Fibroblast of skin of abdomen (primary cell): ENCODE measurements at places on chromosomes 5 and 9.

GRCh38 chr9:6978591-6978990 is 220.8 kb downstream of the KDM4C start:
- no peak for DNase-seq

GRCh38 chr5:83270311-83270710 is 193.0 kb downstream of the XRCC4 start:
- no peak for DNase-seq

- no peak for DNase-seq
Measured at GRCh38 chr5:117719413-117719812, 1144.8 kb upstream of the SEMA6A start.

- DNase-seq: no peak
Measured at GRCh38 chr5:135340568-135340967, 58.5 kb downstream of the MACROH2A1 start.

DNA sequence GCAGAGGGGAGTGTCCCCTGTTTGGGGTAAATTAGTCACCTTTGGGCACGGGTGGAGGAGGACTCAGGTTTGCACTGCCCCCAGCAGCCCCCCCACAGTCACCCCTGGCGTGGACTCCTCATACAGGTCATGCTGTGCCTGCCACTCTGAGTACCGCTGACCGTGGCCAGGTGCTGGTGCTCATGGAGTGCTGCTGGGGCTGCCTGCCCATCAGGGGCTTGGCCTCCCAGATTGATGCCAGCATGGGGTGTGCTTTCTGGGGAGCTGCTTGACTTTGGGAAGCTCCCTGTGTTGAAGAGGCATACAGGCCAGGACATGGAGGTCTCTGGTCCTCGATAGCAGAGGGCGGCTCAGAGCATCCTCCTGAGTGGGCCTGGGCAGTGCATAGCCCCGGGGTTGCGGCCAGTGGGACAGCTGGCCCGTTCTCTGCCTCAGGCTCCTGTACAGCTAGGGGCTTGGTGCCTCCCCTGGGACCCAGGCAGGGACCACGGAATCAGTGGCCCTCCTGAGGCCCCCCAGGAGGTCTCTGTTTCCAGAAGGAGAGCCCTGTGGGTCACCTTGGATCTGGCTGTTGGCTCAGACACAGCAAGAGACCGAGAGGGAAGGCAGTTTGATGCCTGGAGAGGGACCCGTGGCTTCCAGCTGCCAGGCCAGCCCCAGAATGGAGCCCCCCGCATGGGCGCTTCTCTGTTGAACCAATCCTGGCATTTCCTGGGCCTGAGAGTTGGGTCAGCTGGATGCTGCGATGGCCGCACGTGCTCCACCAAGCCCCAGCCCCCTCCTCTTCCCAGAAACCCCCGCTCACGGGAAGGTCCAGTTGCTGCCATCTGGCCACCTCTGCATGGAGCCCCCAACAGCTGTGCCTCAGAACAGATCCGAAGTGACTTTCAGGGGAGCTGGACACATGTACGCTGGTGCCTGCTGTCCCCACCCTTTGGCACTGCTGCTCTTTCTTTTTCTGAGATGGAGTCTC is 6.1 kb upstream of the AJM1 start:
- no peak for DNase-seq

DNA sequence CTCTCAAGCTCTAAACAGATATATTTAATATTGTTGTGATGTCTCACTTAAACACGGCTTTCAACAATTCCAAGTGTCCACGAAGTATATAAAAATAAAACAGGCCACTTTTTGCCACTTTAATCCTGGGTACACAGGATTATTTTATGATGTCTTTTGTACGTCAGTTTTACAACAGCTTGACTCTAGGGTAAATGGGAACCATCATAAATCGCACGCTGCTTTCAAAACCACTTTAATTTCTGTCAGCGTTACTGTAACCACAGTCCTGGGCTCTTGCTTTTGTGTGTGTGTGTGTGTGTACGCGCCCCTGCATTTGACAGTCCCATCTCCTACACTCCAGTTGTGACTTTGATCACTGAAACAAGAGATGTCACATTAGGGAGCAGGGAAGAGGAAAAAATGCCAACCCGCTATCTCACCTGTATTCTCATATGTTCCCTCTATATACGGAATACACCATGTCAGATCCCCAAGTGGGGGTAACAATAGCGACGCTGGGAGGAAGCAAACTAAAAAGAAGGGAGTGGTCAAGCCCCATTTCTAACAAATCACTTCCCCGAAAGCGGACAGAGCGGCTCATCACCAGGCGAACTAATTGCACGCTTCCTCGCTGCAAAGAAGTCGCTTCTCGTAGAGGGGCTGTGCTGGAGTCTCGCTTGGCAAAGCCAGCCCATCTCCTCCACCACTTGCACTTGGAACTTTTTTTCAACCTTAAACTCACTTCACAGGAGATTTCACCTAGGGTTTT is 1.2 kb downstream of the BNC2 start:
- DNase-seq: peak; percentile 51

GRCh38 chr5:149656576-149657182 is 73.4 kb upstream of the PPARGC1B start:
- DNase-seq: no peak

GRCh38 chr5:179453616-179454015 is 96.7 kb upstream of the RUFY1 start:
- DNase-seq: no peak

DNA sequence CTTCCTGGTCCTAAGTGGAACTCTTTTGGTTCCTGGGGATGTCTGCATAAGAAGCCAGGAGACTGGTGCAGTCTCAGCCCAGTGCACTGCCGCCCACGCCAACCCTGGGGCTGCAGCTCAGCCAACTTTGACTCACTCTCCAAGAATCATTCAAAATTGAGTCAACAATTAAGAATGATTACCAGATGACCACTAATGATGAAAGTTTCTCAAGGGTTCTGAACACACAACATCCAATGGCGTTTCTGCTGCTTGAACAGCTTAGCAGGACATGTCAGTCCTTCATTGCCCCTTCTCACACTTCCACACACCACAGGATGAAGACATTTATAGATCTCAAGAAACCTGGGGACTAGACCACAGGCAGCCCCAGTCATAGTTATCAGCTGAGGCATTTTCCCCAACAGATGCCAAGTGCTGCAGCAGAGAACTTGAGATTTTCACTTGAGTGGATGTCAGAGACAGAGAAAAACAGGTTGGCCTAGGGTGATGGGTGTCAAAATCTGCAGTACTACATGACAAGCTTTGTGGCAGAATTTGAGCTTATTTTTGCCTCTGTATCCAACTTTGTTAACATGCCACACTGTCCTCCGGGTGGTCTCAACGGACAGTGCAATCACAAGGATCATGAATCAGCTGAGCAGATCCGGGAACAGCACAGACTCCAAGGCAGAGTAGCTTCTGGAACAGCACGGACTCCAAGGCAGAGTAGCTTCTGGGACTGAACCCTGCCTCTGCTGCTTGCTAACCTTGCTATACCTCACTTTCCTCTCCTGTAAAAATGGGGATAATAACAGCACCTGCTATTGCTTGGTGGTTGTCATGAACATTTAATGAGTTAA is 356.1 kb downstream of the SPOCK1 start:
- peak; percentile 92 for DNase-seq

DNA sequence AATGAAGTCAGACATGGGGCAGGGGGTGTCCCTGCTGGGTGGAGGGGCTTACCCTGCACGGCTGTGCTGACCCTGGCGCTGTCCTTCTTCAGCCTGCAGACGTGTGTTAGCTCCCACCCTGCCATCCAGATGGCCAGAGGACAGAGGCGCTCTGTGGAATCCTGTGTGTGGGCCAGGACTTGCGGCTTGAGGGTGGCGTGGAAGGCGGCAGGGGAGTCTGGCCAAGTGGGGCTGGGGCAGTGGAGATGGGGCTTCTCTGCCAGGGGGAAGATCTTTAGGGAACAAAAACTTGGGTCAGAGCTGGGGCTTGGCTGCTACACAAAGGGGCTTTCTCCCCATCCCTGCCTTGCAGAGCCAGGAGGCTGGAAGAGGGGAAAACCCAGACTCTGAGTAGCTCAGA is 46.5 kb upstream of the SYNPO start:
- DNase-seq: no peak

DNA sequence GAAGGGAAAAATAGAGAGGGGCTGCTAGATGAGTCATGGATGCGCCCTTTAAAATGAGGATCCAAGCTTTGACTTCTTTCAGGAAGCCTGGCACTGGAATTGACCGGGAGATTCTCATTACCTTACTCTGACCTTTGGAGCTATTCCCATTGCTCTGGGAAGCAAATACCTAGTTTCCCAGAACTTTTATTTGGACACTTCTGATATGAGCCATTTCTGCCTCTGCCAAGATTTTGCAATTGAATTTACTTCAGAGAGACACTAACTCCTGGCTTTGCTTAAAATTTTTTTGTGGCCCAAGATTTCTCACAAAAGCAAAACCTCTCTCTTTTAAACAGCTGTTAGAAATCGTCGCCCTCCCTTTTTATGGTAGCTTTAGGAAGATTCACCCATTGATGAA is 15.7 kb upstream of the AGXT2 start:
- DNase-seq: no peak

GRCh38 chr9:130555968-130556367 is 23.4 kb upstream of the FUBP3 start:
- DNase-seq: no peak

GRCh38 chr5:14059810-14060209 is 83.3 kb upstream of the TRIO start:
- DNase-seq: no peak

DNA sequence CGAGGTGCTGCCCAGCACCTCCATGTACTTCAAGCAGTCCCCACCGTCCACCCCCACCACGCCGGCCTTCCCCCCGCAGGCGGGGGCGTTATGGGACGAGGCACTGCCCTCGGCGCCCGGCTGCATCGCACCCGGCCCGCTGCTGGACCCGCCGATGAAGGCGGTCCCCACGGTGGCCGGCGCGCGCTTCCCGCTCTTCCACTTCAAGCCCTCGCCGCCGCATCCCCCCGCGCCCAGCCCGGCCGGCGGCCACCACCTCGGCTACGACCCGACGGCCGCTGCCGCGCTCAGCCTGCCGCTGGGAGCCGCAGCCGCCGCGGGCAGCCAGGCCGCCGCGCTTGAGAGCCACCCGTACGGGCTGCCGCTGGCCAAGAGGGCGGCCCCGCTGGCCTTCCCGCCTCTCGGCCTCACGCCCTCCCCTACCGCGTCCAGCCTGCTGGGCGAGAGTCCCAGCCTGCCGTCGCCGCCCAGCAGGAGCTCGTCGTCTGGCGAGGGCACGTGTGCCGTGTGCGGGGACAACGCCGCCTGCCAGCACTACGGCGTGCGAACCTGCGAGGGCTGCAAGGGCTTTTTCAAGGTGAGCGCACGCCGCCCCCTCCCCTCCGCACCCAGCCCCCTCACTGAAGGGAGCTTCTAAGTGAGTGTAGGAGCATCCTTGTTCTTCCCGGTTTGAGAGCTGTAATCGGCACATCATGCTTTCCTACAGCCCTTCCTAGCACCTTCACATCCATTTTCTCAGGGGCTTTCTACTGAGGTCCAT is 6.9 kb downstream of the NR4A3 start:
- DNase-seq: no peak

- DNase-seq: no peak
Measured at GRCh38 chr9:91836515-91836914, 113.5 kb downstream of the ROR2 start.

- no peak for DNase-seq
Measured at GRCh38 chr9:82206490-82206889, 217.9 kb downstream of the SPATA31D1 start.

DNA sequence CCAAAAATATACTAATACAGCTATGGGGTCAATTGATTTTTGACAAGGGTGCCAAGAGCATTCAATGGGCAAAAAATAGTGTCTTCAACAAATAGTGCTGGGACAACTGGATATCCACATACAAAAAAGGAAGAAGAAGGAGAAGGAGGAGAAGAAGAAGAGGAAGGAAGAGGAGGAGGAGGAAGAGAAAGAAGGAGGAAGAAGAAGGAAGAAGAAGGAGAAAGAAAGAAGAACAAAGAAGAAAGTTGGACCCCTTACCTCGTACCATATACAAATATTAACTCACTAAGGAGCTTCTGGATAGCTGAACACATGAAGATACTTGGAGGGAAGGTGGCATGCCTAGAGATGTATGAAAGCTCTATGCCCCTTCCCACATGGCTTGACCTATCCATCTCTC is 17.2 kb upstream of the DELE1 start:
- DNase-seq: no peak

- DNase-seq: no peak
Measured at GRCh38 chr5:178346607-178347334, 114.2 kb upstream of the PHYKPL start.

- no peak for DNase-seq
Measured at GRCh38 chr5:93724791-93725190, 16.6 kb downstream of the POU5F2 start.

DNA sequence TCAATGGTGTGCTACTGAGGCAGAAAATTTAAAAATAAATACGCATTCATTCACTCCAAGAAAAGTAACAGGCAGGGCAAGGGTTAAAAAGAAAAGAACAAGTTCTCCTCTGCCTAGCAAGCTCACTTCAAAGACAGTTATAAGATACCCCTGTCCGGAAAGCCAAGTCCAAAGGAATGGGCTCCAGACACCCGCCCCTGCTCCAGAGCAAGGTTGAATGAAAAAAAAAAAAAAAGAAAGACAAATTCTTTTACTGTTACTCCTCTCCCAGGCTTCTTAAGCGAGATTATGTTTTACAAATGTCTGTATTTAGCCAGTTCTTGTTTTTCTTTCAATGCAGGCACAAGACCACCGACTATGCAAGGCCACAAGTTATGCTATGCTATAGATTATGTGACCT is 9.1 kb upstream of the ANXA2R start:
- DNase-seq: no peak
